Urinary bladder (tissue), 4 donors: ENCODE measurements at places on chromosomes 5 and 9. TPM values are rescaled to one million over a fixed set of nuclear protein-coding genes. Genes with fewer than 3 reads are reported as not detected.

The USP20 gene
- total RNA-seq, result 7.7 TPM

The BHMT gene
- total RNA-seq, result 11.6 TPM

The ARHGEF37 gene
- total RNA-seq, result 5.6 TPM

The DPH7 gene
- 21.2 TPM for total RNA-seq

The DOCK2 gene
- 19.1 TPM for total RNA-seq

The LMX1B gene
- total RNA-seq, result not detected

The PCA3 gene
- total RNA-seq, result 0.26 TPM

DNA sequence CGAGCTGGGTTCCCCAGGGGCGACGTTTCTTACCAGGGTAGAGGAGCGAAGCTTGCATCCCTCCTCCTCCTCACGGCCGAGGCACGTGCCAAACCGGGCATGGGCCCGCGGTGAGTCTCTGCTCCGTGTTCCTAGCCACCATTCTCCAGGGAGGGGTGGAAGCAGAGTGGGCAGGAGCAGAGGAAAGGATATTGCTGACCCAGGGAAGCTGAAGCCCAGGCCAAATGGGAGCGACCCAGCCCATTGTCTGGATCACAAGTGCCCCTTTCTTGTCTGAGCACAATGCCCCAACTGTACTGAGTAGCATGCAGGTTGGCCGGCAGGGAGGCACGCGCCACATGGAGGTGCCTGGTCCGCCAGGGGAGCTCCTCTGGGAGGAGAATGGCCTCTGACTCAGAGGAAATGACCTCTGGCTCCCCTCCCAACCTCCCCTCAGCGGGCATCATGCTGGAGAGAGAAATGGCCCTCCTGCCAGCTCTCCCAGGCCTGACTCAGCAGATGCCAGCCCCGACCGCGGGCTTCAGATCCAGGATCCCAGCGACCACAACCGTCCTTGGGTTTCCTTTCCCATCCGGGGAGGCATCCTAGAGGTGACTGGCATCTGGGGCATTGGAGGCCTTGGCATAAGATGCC is 1.1 kb downstream of the PRR7 start:
- DNase-seq, result no peak

GRCh38 chr9:130030651-130031127 is 12.3 kb downstream of the FNBP1 start:
- DNase-seq, result no peak

DNA sequence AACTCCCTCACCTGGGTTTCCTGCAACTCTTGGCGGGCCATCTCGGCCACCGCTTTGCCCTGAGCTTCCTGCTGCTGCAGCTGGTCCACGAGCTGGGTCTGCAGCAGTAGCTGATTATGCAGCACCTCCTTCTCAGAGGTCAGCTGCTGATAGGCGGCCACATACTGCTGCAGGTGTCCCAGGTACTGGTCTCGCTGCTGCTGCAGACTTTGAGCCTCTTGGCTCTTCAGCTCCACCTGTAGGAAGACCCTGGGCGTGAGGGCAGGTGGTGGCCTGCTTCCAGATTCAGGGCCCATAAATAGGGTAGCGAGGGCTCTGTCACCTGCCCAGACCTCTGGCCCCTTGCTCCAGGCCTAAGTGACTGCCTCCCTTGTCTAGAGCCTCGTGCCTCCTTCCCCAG is 16.7 kb downstream of the GOLGA2 start:
- no peak for DNase-seq

- no peak for DNase-seq
Measured at GRCh38 chr9:68653141-68653595, 51.9 kb upstream of the PIP5K1B start.

DNA sequence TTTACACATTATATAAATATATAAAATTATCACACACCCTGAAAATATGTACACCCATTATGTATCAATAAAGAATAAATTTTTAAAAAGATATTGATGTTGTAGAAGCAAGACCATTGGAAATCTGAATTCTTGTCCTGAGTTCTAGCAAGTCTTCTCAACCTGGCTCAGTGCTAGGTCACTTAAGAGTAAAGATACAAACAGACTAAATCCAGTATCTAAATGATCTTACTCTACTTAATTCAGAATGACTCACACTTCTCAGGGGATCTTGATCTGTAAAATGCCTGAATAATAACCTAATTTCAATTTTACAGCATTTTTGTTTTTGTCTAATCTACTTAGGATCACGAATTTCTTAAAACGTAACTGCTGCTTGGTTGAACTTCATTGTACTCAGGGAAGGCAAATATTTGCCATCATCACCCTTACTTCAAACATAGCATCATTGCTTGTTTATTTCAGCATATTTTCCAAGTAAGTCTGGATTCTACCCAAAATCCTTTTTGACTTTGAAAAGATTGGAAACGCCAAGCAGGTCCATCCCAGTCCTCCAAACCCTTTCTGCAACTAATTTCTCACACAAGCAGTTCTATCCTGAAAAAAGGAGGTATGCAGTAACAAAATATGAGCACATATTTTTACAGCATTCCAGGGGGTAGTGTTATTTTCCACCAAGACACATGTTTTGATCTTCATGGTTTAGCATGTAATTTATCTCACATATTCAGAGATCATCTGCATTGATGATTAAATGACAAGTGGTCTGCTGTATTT is 582.6 kb downstream of the PSAT1 start:
- no peak for DNase-seq

DNA sequence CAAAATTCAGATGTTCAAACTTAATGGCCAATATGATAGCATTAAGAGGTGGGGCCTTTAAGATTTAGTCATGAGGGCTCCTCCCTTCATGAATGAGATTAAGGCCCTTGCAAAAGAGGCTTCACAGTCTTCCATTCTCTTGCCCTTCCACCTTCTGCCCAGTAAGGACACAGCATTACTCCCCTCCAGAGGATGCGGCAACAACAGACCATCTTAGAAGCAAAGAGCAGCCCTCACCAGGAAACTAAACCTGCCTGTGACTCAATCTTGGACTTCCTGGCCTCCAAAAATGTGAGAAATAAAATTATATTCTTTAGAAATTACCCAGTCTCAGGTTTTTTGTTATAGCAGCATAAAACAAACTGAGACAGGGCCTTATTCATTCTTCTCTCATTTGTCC is 8.2 kb downstream of the AP3B1 start:
- DNase-seq, result no peak

GRCh38 chr9:20620650-20621470 is 1.4 kb downstream of the MLLT3 start:
- DNase-seq, result no peak

DNA sequence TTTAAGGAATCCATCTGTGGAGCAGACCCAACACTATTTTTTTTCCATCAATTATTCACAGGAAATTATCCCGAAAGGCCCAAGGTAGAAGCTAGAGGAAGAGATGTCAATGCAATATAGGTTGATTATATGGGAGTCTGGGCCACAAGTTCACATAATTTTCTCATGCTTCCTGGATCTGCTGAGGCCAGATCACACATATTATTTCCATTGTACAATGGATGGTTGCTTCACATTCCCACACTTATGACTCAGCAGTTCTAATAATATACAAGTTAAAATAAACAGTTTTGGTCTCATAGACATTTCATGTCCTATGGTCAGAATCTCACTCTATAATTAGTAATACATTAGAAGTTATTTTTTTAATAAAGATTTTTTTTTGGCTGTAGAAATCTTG is 66.0 kb upstream of the PTPRD start:
- DNase-seq, result no peak

DNA sequence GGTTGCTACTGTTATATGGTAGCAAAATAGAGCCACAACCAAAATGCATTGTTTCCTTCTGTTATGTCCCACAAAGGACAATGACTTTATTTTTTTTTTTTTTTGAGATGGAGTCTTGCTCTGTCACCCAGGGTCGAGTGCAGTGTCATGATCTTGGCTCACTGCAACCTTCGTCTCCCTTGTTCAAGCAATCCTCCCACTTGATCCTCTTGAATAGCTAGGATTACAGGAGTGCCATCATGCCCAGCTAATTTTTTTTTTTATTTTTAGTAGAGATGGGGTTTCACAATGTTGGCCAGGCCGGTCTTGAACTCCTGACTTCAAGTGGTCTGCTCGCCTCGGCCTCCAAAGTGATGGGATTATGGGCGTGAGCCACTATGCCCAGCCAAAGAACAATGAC is 527.7 kb upstream of the SGCD start:
- DNase-seq, result no peak

DNA sequence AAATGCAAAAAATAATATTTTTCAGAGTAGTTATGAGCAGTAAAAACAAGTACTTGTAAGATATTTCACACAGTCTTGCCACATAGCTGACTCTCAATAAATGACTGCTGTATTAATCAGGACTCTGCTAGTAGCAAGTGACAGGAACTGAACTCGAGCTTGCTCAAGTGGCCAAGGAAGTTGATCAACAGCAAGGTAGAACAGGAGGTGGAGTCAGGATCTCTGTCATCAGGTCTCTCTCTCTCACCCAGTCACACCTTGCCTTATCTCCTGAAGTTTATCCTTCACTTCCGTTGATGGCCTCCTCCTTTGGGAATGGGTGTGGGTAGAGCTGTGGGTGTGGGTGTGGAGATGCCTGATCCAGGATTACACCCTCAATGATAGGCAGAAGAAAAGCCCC is 107.0 kb downstream of the GPBP1 start:
- no peak for DNase-seq

DNA sequence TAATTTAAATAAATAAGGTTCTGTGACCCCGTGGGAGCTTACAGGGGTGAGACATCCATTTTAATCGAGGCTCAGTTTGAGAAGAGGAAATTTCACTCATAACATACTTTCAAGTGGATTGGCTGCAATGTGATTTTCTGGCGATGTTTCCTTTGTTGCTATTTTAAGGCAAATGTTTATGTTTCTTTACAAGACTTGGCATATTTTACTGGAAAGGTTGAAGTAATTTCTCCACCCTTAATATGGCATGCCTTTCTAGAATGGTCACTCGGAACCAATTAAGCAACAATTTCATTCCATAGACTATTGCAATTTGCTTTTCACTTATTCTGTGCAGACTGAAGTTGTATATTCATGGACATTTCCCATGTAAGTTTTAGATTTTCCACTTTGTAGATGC is 438.0 kb upstream of the WWC1 start:
- no peak for DNase-seq

DNA sequence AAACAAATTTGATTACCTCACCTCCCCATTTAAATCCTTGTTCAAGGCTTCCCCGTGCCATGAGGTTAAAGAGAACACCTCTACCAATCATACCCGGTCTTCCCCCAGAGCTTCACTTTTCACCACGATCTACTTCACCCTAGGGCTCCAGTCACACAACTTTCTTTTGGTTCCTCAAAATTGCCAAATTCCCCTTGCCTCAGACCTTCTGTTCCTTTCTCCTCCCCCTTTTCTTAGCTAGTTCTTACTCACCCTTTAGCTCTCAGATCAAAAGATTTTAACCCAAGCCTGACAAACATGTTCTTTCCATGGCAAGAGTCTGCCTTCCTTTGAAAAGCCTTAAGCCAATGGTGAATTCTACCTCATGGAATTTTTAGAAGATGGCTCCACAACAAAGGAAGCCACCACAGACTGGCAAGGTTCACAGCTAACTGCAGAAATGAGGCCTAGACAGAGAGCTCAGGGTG is 56.7 kb downstream of the MAPKAP1 start:
- no peak for DNase-seq

- DNase-seq, result no peak
Measured at GRCh38 chr9:109417585-109418544, 80.2 kb downstream of the PTPN3 start.

DNA sequence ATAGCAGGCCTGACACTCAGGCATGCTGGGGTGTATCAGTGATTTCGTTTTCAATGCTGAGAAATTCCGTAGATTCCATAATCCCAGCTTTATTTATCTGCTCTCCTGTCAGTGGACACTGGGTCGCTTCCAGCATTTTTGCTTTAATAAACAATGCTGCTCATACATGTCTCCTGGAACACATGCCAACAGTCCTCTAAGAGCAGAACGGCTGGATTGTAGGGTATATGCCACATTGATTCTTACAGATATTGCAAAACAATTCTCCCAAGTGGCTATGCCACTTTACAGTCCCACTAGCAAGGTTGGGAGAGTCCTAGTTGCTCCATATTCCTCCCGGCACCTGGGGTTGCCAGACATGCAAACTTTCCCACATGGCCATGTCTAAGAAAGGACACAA is 81.9 kb downstream of the RAPGEF1 start:
- DNase-seq, result no peak

DNA sequence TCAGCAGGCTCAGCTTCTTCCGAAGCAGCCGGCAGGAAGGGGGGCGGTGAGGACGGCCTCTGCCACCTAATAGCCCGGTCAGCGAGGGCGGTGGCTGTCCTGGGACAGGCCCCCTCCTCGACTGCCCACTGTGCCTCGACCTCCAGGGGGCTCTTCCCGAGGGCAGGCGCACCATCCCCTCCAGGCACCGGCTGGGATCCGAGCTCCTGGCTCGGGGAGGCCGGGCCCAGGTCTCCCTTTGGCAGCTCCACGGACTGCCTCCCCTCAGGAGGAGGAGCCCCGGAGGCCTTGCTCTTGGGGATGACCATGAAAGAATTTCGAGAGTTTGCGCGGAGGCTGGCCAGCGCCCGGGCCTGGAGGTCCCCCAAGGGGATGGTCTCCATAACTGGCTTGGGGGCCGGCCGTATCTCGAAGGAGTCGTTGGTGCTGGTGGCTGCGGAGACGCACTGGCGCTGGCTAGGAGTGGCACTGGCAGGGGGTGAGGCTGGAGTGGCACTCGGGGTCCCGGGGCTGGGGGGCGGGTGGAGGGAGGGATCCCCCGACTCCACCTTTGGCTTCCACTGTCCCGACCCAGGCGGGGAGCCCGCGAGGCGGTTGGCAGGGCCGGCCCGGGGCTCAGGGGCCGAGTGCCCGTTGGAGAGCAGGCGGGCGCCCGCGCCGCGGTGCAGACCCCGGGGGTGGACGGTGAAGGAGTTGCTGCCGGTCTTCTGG is 975 bp downstream of the TPRN start:
- no peak for DNase-seq

DNA sequence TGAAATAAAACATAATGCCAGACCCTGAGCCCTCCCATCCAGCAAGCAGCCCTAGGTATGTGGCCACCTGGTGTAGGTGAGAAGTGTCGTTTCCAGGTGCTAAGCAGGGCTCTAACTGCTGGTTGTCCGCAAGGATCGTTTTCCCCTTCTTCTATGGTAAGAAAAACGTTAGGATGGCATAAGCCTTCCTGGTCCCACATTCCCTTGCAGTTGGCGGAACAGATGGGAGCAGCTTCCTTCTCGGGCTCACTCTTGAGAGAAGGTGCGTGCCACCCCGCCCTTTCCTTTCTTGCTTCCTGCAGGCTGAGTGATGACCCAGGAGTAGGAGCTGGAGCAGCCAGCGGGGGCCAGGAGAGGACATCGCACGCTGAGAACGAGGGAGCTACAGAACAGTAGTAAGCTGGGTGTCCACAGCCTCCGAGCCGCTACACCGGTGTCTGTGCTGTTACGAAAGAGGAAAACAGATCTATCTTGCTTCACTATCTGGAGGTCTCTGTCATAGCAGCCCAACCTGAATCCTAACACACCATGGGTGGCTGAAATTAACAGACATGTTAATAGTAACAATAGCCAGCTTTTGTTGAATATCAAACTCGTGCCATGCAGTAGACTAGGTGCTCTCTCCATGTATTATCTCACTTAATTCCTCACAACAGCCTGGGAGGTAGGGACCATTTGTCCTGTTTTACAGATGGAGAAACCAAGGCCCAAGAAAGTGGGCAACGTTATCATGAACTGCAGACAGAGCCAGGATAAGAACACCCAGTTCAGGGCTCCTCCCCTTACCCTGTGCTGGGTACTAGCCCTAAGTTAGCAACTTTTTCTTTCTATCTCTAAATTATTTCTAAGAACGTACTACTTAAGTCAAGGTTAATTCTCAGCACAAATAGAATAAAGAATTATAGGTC is 139.8 kb downstream of the COL23A1 start:
- no peak for DNase-seq
